ENCODE measurements at places on chromosomes 5 and 9.

GRCh38 chr9:101037430-101037829 is 8.9 kb downstream of the PLPPR1 start:
- no peak for DNase-seq

GRCh38 chr5:178309271-178310013 is 76.8 kb upstream of the PHYKPL start:
- DNase-seq, result no peak

- DNase-seq, result no peak
These were observed 224.9 kb downstream of the EBF1 start for GRCh38 chr5:158874792-158875191.

- DNase-seq, result no peak
These were observed 244.5 kb downstream of the ZSWIM6 start for GRCh38 chr5:61576556-61576955.

DNA sequence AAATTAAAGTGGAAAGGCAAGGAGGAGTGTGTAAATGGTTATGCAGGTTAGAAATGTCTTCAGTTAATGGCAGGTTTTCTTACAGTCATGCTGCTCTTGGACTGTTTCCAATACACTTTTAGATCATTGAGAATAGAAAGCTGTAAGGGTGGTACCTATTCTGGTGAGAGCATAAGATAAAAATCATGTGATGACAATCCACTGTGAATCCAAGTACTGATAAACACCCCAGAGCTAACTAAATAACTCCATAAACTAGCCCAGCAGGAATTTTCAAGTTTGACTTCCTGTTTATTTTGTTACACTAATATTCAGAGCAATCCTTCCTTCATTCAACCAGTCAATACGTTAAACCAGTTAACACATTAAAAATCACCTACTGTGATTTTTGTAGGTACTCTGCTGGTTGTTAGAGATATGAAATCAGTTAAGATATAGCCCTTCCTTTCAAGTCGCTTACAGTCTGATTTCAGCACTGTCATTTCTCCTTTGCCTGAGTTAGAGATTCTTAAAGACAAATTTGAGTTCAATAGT is 22.6 kb downstream of the VCAN start:
- DNase-seq, result no peak

DNA sequence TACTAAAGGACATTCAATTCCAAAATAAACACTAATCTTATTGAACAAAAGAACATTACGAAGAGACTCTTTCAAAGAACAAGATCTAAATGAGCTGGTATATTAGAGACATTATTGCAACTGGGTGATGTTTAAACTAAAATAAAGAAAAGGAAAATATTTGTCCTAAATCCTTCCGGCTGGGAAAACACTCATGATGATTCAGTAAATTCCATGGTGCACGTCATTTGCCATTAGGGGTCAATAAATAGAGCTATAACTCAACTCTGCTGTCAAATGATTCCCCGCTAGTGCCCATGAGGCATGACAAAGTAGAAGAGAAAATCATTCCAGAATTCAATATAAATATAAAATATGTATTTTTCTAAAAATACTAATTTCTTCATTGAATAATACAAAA is 565.5 kb upstream of the TUSC1 start:
- no peak for DNase-seq

DNA sequence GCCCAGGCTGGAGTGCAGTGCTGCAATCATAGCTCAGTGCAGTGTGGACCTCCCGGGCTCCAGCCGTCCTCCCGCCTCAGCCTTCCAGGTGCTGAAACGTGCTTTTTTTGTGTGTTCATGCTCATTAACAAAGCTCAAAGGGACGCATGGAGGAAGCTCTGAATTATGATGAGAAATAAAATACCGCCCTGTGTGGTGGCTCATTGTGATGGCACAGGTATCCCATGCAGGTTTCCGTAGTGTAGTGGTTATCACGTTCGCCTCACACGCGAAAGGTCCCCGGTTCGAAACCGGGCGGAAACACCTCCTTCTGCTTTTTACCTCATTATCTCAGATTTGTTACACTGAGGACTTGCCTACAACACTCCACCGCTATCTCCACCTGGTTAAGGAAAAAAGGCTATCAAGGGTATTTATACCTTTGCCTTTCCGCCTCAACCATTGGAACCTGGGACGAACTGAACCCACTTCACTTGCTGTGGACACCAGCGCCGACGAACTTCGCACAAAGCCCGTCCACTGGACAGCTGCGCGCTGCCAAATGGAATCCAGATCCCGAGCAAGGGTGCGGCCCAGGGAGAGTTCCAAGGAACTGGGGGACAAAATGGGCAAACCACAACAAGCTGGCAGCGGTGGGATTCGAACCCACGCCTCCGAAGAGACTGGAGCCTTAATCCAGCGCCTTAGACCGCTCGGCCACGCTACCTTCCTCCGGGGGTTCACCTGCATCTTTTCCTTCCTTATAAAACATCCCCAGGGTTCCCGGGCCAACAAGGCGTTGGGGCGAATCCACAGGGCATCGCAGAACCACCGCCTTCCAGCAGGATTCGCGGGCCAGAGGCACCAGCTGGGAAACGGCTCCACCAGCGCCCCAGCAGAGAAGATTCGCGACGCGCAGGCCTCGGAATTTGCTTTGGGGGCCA is 26.3 kb downstream of the OR2V2 start:
- peak; percentile 34 for DNase-seq

DNA sequence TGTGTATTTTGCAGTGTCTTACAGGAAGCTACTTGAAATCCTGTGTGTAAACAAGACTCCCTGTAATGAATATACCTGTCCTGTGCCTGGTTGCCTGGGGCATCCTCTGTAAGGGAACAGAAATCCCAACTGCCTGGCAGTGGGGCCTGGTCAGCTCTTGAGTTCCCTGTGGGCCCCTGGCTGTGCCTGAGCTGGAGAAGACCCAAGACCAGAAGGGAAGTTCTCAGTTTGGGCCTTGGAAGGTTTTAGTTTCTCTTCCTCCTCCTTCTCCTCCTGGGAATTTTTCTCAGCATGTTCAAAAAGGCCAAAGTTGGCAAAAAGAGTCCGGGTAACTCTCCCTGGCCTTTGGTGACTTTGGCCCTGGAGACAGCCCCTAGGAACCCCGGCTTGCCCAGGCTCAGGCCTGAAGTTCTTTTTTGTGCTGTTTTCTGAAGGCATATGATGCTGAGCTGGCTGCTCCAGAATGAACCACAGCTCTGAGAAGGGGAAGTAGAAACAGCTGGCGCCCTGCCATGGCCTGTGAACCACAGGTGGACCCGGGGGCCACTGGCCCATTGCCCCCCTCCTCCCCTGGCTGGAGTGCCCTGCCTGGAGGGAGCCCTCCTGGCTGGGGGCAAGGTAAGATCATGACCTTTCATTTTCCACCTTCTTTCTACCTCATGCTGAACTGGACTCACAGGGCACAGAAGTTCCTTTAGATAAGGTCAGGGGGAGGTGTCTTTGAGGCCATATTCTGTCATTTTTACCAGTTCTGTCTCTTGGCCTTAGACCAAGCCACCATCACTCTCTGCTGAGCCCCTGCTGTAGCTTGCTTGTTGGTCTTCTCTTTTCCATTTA is 5.8 kb downstream of the TMEM268 start:
- no peak for DNase-seq

- no peak for DNase-seq
These were observed 311.7 kb downstream of the TRIM36 start for GRCh38 chr5:114857941-114858551.

GRCh38 chr9:116484492-116485061 is 202.5 kb upstream of the TRIM32 start:
- DNase-seq, result no peak

- no peak for DNase-seq
These were observed 102.3 kb downstream of the EPB41L4A start for GRCh38 chr5:112316731-112317130.

DNA sequence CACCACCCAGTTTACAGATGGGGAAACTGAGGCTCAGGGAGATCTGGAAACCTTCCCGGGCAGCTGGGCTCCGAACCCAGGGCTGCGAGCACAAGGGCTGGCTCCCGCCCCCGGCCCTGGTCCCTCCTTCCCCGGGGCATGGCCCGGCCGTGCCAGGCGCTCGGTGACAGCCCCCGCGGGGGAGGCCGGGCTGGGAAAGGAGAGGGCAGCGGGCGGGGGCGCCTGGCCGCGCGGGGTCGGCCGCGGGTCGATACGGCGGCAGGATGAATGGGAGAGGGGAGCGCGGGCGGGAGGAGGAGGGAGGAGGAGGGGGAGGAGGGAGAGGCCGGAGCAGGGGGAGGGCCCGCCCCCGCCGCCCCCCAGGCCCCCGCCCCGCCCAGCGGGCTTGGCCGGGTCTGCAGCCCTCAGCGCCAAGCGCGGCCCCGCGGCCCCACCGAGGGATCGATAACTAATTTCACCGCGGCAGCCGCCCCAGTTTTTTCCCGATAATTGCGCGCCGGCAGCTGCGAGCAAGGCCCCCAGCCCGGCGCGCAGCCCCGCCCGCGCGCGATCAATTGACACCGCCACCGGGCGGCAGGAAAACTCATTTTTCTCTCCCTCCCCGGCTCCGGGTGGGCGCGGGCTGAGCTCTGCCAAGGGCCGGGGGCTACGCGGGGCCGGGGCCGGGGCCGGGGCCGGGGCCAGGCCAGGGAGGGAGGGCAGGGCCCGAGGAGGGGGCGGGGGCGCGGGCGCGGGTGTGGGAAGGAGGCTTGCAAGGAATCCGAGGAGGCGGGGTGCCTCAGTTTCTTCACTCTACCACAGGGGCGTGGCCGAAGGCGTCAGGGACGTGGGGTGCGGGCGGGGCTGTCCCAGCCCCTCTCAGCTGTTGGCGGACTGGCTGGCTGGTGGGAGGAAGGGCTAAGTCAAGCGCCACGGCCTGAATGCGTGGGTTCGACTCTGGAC is 52.1 kb downstream of the C9orf50 start:
- no peak for DNase-seq

DNA sequence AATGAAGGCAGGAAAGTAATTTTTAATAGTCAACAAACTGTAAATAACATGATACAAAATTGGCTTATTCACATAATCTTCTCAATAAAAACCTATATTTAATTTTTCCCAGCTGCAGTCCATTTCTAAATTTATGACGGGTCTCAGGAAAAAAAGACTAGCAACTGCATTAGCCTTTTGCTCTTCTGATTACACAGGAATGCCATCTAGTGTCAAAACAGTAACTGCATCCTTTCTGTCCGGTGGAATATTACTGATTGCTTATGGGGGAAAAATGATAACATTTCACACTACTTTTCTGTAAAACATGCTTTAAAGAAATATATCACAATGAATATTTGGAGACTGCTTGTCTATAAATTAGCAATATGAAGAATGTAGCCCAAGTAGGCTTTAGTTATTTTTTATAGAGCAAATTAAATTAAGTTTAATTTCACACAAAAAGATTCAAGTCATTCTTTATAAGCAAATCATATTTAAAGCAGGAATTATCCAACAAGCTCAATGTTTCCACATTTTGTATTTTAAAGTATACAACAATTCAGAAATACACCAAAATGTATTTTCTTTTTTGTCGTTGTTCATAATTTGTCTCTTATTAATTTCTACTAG is 534.7 kb downstream of the CDH10 start:
- no peak for DNase-seq

GRCh38 chr5:86979811-86980411 is 287.8 kb upstream of the RASA1 start:
- DNase-seq, result no peak

DNA sequence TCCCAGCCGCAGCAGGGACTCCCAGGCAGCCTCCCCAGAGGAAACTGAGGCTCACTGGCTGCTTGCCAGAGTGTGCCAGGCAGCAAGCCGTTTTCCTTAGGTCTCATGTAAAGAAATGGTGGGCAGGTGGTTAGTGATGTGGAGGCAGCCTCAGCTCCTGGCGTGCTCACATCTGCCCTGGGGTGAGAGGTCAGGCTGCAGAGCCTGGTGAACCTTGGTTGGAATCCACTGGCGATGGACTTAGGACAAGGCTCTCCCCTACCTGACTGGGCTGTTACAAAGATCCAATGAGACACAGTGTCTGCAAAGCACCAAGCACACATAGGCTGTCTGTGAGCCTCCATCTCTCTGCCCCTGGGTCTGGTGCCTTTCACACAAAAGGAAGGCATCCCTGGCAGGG is 30.9 kb downstream of the LHX6 start:
- no peak for DNase-seq

- no peak for DNase-seq
These were observed 110.5 kb downstream of the RASGRF2 start for GRCh38 chr5:81070571-81071255.

DNA sequence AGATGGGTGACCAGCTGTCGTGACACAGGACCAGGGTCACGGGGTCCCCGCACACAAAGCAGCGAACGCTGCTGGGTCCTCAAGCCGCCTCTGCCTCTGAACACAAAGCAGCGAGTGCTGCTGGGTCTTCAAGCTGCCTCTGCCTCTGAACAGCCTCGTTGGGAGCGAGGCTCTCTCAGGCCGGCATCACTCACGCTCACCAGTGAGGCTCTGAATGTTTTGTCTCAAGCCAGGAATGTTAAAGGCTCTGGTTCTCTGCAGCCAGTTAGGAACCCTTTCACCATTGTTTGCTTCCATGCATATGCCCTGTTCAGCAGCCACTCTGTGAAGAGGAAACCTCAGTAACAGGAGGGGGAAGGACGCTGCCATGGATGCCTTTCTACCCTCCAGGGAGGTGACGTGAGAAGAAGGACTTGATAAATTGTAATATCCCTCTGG is 82.7 kb upstream of the TAF11L2 start:
- no peak for DNase-seq

- DNase-seq, result no peak
These were observed 274.3 kb upstream of the ZNF462 start for GRCh38 chr9:106588626-106589025.

- no peak for DNase-seq
These were observed 217.3 kb upstream of the RASEF start for GRCh38 chr9:83280268-83280667.

- no peak for DNase-seq
These were observed 307.4 kb upstream of the SEMA6A start for GRCh38 chr5:116881921-116882531.

DNA sequence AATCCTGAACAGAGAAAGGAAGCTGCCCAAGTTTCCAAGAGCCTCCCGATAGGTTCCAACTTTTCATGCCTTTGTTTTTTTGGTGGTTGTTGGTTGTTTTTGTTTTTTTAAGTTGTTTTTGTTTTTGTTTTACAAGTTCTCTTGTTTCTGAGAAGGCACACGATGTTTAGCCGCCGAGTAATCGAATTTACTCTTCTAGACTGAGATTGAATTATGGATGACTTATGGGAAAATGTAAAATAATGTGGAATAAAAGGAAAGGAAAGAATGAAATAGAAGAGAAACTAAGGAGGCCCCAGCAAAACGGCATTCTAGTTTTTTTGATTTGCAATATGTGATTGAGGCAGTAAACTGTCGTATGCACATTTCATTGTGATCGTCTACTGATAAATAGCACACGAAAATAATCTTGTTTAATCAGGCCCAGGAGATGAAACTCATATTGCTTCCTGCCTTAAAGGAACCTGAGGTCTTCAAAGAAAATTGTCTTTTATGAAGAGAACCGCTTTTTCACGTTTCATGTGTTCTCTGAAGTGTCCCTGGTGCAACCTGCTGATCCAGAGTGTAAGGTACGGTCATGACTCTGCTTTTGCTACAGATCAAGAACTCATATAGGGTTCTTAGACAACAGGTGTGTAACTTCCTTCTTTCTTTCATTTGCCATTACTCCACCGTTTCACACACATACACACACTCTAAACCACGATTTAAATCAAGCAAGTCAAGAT is 1.3 kb upstream of the GNAQ start:
- no peak for DNase-seq
